SK-MEL-5 (cell line): ENCODE measurements at places on chromosomes 11 and 22.

GRCh38 chr22:35651085-35651484, 2.8 kb downstream of the APOL6 start:
- DNase-seq, result no peak

DNA sequence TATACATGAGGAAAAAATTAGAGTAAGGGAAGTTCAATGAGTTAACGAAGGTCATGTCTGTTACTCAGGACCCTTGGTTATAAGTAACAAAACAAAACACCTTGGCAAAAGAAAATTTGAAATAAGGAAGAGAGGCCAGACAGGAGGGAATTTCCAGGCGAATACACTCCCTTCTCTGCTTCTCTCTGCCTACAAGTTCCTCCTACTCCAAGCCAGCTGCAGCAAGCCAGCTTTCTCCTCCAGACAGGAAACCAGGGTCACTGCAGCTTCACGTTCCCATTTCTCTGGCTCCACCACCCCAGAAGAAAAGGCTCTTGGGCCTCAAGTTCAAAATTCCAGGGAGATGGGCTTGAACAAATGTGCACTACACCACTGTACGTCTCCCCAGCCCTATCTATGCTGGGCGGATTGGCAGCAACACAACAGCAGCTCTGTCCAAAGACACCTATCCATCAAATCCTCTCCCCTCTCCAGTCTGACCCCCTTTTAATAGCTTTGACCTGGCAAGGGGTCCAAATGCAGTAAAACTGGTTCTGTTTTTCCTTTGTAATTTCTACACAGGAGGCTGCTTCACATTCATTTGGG, 27.7 kb downstream of the SMCO4 start:
- no peak for DNase-seq

DNA sequence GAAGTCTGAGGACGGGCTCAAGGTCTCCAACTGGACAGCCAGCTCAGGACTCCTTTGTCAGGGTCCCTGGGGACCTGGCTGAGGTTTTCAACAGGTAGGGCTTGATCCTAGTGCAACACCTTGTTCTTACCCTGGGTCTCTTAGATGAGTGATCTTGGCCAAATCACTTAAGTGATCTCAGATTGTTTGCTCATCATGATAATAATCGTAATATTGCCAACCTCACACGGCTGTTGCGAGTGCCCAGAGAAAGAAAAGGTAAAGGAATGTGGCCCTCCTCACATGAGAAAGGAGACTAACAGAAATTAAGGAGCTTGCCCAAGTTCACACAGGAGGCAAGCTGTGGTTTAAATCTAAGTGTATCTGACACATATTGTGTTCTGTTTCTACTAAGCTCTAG, 28.5 kb downstream of the POU2AF3 start:
- no peak for DNase-seq

DNA sequence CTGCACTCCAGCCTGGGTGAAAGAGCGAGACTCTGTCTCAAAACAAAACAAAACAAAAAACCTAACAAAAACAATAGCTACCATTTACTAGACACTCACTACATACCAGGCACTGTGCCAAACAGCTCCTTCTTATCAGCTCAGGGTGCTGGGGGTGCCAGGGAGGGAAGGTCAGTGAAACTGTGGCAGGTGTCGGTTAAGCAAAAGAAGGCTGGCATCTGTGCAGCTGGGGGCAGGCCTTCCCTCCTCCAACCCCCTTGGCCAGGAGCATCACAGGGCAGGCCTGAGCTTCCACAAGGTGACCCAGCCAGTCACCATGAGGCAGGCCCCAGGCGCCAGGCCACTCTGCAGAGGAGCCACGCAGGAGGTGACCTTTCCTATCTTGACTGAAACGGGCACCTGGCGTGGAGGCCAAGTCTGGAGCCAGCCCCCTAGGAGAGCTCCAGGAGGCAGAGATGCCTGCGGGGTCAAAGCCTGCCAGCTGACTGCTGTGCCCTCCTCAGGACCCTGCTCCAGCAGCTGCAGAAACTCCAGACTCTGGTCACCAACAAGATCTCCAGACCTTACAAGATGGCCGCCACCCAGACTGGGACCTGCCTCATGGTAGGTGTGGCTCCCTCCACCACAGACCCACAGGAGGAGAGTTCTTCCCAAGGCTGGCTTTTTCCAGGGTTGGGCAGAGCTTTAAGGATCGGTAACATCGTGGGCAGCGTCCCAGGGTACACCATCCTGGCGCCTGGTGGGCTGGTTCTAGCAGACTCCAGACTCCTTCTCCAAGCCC, 31.3 kb upstream of the DGKZ start:
- DNase-seq, result no peak

GRCh38 chr22:40955571-40955970, 4.4 kb downstream of the RBX1 start:
- no peak for DNase-seq

- no peak for DNase-seq
Observed at GRCh38 chr22:17827466-17827865, 53.2 kb upstream of the BID start.

GRCh38 chr22:36374603-36375024, 13.2 kb downstream of the MYH9 start:
- DNase-seq, result no peak

DNA sequence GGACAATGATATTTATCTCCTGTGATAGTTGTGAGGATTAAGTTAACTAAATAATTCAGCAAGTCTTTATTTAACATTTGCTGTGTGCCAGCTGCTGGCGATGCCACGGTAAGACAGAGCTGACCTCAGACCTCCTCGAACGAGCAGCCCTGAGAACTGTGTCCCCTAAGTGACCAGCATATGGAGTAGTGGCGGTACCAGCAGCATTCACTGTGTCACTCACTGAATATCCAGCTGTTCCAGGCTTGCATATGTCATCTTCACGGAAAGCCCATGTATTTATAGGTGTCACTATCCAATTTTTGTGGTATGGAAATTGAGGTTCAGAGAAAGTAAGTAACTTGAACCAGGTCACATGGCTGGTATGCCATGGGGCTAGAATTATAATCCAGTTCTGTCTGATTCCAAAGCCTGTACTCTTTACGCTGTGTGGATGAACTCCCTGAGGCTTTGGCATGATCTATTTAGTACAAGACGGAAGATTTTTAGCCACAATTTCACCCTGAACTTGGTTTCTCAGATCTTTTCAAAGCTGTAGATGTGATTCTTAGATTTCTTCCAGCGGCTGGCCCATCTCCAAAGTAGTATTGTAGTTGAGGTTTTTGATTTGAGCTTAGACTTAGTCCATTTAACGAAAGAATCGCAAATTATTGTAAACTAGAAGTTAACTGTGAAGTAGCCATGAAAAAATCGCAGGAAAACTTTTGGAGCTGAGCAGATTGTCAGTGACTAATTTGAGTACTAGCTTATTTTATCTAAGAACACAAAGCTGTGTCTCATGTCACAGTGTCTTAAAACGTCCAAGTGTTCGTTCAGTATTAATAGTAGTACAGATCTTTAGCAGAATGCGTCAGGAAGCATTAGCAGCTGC, 49.4 kb upstream of the MYO18B start:
- DNase-seq, result no peak

- DNase-seq, result no peak
Observed at GRCh38 chr11:58742140-58742539, 10.4 kb upstream of the GLYAT start.

- no peak for DNase-seq
Observed at GRCh38 chr11:90722552-90723190, 499.8 kb upstream of the CHORDC1 start.

DNA sequence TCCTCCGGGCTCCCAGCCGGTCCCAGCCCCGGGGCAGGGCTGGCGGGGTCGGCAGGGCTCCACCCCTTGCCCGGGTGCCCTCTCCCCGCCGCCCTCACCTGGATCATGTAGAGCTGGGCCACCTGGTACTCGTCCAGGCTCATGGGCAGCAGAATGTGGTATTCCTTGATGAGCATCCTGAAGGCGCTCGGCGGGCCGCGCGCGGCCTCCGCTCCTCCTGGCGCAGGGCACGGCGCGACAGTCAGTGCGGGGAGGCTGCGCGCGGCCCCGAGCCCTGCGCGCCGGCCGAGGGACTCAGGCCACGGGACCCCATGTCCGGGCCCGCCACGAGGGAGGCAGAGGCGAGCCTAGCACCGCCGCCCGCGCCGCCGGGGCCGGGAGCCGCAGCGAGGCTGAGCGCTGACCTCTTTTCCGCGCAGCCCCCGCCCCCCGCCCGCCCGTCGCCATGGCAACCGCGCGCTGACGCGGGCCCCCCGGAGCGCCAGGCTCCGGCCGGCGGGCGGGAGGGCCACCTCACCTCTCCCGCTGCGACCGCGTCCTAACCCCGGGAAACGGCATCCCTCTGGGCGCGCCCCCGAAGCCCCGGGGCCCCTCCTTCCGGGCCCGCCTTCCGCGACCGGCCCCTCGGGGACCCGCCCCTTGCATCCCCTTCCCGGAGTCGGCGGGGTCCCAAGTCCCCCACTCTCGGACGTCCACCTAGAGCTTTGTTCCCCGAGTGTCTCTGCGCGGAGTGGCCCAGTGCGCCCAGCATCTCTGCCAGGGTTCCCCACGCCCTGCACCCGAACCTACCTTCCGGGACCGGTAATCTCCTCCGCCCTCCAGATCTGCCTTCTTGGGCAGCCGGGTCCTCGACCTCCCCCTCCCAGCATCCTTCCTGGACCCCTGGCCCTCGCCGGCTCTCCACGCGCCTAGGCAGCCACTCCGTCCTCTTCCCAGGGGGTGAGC, 886 bp downstream of the PITPNM1 start:
- DNase-seq, result no peak

- no peak for DNase-seq
Observed at GRCh38 chr11:44267006-44267749, 42.8 kb downstream of the ALX4 start.

DNA sequence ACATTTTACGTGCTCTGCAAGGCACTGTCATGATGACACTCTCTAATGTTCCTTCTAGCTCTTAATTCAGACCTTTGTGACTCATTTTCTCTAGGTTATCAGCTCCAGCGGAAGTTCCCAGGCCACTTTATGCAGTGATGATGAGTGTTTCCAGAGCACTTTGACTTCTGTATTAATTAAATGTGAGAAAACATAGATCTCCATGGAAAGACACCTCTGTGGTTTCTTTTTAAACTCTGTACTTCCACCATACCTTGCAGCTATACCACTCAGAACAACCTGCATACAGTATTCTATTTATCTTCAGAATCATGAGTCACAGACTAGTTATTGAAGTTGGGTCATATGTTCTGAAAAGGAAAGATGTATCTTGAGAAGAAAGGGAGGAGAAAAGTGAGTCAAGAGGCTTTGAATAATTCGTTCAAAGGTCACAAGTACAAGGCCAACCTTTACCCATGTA, 175.6 kb upstream of the TENM4 start:
- DNase-seq, result no peak

DNA sequence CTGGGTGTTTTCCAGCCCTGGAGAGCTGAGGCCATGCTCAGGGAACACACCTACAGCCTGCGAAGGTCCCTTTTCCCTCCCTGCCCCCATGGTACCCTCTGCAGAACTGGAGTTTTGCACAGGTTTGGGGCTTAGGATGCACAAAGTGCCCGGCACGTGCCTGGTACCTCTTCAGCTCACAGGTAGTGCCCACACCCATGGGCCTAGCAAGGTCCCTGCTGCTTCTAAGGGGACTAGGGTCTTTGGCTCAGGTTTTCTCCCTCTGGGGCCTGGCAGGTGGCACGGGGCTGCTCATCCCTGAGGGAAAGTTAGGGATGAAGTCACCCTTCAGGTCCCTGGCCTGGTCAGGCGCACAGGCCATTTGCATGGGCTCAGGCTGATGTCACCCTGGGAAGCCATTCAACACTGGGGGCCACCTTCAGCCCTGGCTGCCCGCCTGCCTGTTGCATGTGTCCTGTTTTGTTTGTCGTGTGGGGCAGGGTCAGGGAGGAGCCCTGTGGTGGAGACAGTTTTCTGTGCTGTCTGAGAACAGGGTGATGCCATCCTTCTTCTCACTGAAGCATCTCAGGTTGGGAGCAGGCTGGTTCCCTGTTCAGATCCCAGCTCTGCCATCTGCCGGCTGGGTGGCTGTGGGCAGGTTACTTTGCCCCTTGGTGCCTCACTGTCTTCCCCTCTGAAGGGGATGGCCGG, 68.3 kb upstream of the CRYBB3 start:
- peak; percentile 33 for DNase-seq

GRCh38 chr11:47508240-47508957, 44.5 kb downstream of the CELF1 start:
- DNase-seq, result no peak

DNA sequence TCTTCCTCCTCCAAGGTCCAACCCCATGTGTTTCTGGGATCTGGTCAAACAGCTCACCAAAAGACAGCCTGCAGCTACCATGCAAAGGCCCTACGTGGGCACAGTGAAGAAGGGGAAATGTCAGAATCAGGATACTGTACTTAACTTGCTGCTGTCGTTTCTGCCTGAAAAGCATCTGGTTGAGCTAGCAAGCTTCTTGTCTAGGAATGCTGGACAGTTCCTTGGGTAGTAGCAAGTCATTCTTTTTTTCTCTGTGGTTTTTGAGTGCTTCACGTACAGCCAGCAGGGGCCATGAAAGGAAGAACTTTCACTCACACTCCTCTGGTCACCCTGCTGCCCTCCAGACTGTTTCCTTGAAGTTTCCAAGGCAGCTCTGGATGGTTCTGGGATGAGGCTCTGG, 24.7 kb downstream of the RCOR2 start:
- no peak for DNase-seq

GRCh38 chr11:1158681-1159487, 1.1 kb downstream of the MUC5AC start:
- no peak for DNase-seq

- no peak for DNase-seq
Observed at GRCh38 chr11:64060861-64061444, 25.2 kb downstream of the FLRT1 start.

DNA sequence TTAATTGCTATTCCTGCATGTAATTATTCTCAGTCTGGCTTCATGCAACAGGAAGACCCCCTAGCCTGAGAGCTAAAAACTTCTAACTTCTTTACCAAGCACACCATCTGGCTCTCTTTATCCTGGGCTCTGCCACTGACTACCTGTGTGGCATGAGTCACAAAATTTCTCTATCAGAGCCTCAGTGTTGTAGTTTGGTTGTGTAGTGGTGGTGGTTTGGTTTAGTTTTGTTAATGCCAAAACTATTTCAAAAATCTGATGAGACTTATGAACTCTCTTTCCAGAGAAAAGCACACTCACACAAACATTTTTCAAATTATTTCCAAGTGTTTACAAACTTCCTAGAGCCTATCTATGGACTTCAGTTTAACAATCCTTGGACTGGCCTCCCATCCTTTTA, 7.5 kb upstream of the IL17RA start:
- DNase-seq, result no peak

DNA sequence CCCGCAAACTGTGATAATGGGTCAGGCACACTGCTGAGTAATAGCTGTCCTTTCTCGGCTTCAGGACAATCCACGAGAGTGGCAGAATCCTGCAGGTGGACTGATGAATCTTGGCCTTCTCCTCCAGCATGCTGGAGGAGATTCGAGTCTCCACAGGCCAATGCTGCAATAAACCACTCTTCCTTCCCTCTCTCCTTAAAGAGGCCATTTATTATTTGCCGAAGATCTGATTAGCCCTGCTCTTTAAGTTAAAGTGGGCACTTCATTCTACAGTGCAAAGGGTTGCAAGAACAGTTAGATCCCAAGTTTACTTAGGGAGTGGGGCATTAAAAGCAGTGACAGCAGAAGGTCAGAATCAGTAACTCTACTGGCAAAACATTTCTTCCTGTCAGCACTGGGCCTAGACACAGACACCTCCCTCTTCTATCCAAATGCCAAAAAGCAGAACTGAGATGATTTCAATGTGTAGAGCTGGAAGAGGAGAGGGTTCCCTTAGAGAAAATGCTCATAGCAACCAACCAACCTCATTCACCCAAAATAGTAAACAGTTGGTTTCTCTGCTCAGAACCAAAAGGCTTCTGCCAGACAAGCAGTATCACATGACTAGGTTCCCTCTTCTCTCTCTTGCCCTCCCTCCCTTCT, 121.7 kb downstream of the SGSM3 start:
- DNase-seq, result peak; percentile 40

GRCh38 chr22:48488611-48489511, 1338.8 kb downstream of the BRD1 start:
- DNase-seq, result no peak

GRCh38 chr22:22154040-22154439, 90.5 kb upstream of the VPREB1 start:
- DNase-seq, result no peak
